T-helper 22 cell (primary cell): ENCODE measurements at places on chromosomes 1 and 21.

GRCh38 chr1:67264899-67265298 lies 42.8 kb upstream of the IL12RB2 start:
- no peak for DNase-seq

- DNase-seq: no peak
Observed at GRCh38 chr1:220920967-220921366, 41.7 kb downstream of the HLX start.

- DNase-seq: no peak
Observed at GRCh38 chr1:201363467-201363866, 14.0 kb downstream of the TNNT2 start.

- DNase-seq: no peak
Observed at GRCh38 chr1:184504040-184504954, 117.5 kb downstream of the C1orf21 start.

- no peak for DNase-seq
Observed at GRCh38 chr1:40389871-40390560, 16.5 kb downstream of the SMAP2 start.

GRCh38 chr1:31228986-31229385 lies 10.7 kb downstream of the NKAIN1 start:
- no peak for DNase-seq

DNA sequence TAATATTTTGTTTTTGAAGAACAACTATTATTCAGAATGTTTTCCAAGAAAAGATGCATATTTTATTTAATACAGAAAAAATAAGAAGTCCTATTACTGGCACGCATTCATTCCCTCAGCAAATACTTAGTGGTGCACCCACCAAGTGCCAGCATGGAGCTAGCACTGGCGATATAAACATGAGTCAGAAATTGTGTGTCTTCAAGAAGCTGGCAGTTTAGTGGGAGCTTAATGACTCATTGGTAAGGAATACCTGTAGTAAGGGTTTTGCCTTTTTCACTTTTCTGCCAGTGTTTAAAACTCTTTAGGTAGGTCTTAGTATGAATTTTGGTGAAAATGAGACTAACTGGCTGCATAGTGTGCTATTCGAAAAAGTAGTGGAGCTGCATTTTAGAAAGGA lies 6.3 kb downstream of the MAGI3 start:
- no peak for DNase-seq

GRCh38 chr1:162070825-162071224 lies 1.3 kb downstream of the NOS1AP start:
- DNase-seq: no peak

- DNase-seq: no peak
Observed at GRCh38 chr1:10767282-10767681, 29.2 kb downstream of the CASZ1 start.

DNA sequence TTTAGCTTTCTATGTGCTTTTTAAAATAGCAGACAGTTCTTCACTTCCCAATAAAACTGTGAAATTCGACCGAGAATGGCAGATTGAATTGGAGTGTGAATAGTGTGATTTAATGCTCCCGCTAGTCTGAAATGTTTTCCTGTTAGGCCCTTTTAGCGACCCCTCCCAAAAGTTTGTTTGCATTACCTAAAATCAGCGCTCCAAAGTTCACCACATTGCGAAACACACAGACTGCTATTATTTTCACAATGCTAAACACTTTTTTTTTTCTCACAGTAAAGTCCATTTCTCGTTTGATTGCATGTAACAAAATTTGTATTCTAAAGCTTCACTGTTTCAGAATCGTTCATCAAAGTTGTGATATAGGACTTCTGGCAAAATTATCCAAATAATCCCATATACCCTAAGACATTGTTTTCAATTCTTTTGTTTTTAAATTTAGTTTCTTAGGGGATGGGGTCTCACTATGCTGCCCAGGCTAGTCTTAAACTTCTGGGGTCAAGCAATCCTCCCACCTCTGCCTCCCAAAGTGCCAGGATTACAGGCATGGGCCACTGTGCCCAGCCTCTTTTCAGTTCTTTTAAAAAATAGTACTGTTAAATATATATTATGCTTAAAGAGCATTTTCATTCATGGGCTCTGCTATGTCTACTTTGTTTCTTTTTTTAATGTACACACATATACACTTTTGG lies 76.5 kb upstream of the USH2A start:
- DNase-seq: no peak

DNA sequence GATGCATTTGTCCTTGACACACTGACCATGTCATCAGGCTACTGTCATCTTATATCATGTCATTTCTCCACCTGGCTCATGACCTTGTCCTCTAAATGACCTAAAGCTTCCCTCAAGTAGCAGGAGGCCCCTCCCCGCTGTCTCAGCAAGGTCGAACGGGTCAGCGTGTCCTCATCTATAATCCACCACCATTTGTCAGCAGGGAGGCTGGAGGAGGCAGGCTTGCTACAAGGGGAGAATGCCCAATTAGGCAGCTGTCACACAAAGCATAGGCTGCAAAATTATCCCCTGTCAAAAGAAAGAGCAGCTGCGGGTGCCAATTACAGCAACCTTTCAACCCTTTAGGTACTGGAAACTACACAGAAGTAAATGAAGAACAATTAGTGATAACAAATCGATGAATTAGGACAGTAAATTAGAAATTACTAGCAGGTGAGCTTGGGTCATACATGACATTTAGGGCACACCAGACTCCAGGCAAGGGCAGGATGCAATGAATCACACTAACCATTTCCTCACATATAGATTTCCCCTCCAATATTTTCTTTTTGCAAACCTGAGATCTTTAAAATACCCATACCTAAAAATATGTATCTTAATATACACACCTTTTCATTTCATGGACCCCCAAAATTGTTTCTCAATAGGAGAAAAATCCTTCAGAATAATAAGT lies 61.2 kb downstream of the NRIP1 start:
- DNase-seq: no peak

GRCh38 chr1:62613325-62613727 lies 16.0 kb downstream of the ANGPTL3 start:
- no peak for DNase-seq

- no peak for DNase-seq
Observed at GRCh38 chr1:23050201-23050600, 30.9 kb downstream of the KDM1A start.

DNA sequence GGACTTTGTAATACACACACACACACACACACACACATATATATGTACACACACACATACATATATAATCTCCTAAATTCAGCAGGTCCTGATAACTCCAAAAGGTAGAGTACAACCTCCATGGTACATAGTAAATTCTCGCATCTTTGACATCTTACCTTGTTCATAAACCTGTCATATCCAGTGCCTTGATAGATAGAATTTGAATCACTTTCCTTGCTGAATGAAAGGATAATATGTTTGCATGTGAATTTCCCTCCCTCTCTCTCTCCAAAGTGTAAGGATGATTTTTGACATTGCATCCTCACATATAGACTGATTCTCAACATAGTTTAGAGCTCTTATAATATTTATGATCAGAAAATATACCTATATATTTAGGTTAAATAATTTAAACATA lies 567.1 kb upstream of the ADGRL2 start:
- no peak for DNase-seq

- peak; percentile 41 for DNase-seq
Observed at GRCh38 chr1:24503059-24503751, 569 bp downstream of the RCAN3 start.

DNA sequence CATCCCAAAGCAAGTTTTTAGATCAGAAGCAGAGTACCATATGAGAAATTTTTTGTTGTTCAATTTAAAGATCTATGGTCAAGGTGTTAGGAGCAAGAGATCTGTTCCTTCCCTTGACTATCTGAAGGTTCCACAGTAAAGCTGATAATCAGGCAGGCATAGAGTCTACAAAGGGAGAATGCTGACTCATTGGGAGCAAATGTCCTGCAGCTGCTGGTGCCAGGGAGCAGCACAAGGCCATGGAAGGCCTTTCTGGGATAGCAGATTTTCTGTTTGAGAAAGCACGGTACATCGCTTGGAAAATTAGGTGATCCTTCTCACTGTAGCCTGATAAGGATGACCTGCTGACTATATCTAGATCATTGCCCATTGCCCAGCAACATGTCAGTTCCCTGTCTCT lies 210.1 kb upstream of the C1orf87 start:
- no peak for DNase-seq

- no peak for DNase-seq
Observed at GRCh38 chr1:32798191-32798590, 19.0 kb downstream of the YARS1 start.

- DNase-seq: no peak
Observed at GRCh38 chr1:87598429-87598828, 269.7 kb downstream of the LMO4 start.

GRCh38 chr1:94855307-94855700 lies 35.1 kb downstream of the SLC44A3 start:
- DNase-seq: no peak

DNA sequence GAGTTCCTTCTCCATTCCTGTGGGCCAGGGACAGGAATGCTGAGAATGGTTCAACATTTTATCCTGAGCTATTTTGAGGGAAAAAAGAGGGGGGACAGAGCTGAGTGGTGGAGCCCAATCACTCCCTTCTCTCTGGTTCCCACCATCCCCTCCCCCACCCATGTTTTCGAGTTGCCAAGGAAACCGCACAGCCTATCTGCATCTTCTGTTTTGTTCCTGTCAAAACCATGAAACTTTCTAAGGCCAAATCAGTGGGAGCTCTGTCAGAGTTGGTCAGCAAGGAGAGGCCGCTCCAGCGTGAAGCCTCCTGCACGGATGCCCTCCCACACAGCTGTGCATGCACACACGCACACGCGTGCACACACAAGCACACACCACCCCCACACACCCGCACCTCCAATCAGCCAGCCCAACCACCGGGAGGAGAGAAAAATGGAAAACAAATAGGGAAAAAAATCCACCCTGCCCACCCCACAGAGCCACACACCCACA lies 54.5 kb upstream of the ATP2B4 start:
- no peak for DNase-seq

DNA sequence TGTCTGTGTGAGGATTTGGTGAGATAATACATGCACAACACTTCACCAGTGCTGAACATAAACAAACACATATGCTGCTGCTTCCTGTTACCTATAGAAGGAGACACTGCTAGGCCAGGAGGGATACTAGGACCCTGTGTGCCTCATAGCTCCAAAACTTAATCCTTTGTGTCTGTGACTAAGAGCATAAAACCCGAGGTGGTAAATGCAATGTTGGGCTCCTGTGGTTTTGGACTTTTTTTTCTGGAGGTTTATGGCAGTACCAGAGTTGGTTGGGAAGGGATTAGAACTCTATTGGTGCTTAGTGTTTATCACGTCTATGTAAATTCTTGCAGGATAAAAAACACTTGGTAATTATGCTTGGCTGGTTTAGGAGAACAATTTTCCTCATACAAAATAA lies 122.9 kb downstream of the NUF2 start:
- DNase-seq: no peak

DNA sequence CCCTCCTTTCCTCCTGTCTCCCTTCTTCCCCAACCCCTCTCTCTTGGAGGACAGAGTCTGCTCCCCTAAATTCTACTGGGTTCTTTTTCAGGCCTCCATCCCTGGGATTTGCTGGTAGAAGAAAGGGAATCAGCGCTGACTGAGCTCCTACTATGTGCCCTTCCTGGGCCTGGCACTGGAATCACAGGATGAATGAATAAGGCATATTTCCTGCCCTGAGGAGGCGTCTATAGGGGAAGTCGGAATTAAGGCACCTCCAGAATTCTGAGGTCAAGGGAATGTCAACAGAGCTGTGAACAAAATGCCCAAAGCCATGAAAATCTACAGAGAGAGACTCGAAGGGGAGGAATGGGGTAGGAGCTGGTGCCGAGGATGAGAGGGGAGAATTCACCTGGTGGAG lies 17.4 kb upstream of the BTG2 start:
- no peak for DNase-seq

- DNase-seq: no peak
Observed at GRCh38 chr1:202349206-202349928, 868 bp downstream of the PPP1R12B start.

GRCh38 chr1:118914379-118915161 lies 73.6 kb downstream of the TBX15 start:
- no peak for DNase-seq

DNA sequence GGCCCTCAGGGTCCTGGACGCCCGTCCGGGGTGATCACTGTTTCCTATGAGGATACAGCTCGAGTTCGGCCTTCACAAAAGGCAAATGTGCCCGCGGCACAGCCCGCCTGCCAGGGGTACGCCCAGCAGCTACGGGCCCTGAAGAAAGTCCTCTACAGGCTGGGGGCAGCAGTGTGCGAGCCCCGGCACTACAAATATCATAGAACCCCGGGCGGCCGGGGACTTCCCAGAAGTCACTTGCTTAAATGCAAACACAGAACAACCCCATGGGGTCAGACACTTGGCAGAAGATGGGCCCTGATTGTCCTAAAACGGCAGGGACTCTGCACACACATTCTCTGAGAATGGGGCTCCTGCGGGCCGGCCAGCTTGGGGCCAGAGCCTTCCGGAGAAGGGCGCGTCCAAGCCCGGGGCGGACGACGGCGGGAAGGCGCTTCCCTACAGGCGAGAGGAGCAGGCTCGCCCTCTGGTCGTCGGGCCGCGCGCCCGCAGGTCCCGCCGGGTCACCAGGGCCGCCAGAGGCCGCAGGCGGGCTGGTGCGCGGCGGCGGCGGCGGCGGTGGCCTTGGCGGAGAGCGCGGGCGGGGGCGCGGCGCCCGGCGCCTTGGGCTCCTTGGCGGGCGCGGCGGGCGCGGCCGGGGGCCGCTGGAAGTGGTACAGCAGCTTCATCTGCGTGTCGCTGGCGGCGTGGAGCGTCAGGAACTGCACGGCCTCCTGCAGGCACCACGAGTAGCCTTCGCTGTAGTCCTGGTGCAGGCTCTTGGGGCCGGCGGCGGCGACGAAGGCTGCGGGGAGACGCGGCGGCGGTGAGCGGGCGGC lies 888 bp downstream of the HES5 start:
- no peak for DNase-seq

GRCh38 chr1:196774603-196775002 lies at the start of gene CFHR3:
Gene CFHR3, plus strand, starts transcription at chr1:196774840. Its CDS starts 47 bp downstream, at chr1:196774887.
- DNase-seq: no peak

- no peak for DNase-seq
Observed at GRCh38 chr1:229086686-229087085, 184.2 kb upstream of the RAB4A start.

DNA sequence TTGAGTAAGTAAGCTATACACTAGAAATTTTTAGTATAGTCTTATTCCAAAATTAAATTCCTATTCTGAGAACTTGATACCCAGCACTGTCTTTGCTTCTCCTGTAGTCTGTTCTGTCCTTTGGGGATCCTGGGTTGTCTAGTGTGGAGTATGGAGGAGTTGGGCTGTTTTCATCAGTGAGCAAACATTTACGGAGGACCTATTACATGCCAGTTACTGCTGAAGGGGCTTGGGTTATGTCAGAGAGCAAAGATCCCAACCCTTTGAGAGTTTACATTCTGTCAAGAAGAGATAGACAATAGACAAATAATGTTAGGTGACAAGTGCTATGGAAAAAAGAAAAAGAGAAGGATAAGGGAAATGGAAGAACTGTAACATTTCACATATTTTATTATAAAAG lies 9.0 kb downstream of the TRAPPC10 start:
- DNase-seq: no peak

GRCh38 chr1:237890416-237890815 lies 306 bp downstream of the ZP4 start:
- DNase-seq: no peak

- no peak for DNase-seq
Observed at GRCh38 chr1:48726139-48726538, 50.6 kb downstream of the BEND5 start.

- no peak for DNase-seq
Observed at GRCh38 chr1:228095938-228096337, 7.2 kb downstream of the C1orf35 start.
